ENCODE measurements at places on chromosomes 4 and X.
A peak's percentile ranks its signal among the peaks of the same experiment; 100 is the strongest.

DNA sequence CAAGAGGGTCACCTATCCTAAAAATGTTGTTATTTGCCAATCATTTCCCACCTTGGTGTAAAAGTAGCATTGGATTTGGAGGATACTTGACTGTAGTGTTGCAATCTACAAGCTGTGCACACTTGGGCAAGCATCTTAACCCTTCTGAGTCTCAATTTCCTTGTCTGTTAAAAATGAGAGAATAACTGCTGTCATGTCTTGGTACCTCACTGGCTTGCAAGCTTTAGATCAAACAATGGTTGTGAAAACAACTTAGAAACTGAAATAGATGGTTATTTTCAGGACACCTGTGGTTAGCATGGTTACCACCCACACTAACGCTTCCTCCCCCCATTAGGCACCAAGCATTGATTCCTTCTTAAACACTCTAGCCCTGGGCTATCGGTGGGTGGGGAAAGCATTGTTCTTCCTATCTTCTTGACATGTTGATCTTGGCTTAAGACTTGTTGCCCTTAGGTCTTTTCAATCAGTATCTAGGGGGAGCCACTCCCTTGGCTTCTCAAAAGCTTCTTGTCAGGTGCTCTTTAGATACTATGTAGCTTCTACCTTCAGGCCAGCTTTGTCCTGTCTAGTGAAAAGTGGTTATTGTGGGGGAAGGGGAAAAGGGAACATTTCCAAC is 10.6 kb upstream of the AMOT start:
- DNase-seq: no peak

DNA sequence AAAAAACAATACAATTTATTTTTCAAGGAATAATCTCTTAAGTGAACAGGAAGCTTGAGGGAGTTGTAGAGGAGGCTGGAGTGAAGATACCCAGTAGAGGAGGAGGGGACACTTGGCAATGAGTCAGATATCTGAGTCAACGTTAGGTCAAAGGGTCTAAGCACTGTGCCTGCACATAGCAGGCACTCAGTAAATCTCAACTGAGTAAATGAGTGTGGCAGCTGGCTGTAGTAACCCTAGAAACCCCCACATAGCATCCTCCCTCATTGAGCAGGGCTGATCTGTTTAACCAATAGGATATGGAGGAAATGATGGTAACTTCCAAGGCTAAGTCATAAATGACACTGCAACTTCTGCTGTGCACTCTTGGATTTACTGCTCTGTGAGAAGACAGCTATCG is 186.0 kb upstream of the FAM241A start:
- peak; percentile 26 for DNase-seq

DNA sequence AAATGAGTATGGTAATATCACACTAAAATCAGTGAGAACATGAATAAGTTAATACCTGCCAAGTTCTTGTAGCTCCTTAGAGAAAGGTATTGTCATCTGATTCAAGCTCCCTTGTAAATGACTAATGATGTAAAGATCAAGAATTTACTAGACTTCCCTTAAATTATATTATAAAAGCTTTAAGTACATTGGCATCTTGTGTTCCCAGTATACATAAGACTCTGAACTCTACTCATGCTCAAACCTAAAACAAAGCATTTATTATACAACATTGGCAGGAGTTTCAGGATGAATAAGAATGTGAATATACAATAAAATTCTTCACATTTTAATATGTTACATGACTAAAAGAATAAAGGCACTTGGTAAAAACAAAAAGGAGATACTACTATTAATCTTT is 126.8 kb upstream of the UNC5C start:
- DNase-seq: no peak

DNA sequence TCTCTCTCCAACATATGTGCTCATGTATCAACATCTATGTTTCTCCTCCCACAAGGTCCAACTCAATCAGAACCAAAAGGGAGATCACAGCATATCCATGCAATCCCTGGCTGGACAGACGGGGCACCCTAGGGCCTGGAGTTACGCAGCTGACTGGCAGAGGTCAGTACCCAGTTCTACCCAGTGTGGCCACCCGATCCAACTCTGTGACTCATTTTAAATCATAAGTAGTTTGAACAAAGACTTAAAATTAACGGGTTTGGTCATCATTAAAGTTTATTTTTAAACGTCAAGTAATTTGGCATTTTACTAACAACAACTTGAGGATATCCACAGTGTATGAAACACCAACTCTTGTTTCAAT is 59.5 kb downstream of the APBB2 start:
- DNase-seq: no peak

GRCh38 chr4:28358606-28359005 is 1498.0 kb downstream of the STIM2 start:
- DNase-seq: no peak

DNA sequence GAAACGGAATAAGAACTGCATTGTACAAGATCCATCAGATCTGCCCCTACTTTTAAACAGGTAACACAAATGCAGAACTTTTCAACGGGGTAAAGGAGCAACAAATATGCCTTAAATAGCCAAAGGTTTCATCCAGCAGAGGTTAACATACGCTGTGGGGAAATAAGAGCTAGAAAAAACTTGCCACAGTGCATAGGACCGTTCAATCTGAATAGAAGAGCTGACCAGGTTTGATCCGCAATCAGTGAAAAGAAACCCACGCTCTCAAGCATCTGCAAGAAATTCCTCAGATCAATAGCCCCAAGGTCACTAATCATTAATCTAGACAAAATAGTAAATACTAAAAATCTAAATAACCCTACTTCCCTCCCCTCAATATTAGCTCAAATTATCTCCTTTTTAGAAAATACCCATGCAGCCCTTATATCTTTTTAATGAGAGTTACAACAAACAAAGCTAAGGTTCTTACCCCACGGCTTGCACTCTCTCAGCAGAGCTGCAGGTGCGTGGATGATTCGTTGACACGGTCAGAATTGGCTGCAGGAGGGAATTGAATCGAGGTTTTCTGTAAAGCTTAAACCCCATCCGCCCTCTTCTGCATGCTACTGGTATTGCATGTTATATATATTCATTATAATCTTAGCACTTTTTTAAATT is at the start of gene TLR10:
TSS of gene TLR10 (minus strand) at position 539 of the 657 bp plus-strand sequence. CDS start 7,400 bp downstream, outside the sequence.
- DNase-seq: peak; percentile 46

DNA sequence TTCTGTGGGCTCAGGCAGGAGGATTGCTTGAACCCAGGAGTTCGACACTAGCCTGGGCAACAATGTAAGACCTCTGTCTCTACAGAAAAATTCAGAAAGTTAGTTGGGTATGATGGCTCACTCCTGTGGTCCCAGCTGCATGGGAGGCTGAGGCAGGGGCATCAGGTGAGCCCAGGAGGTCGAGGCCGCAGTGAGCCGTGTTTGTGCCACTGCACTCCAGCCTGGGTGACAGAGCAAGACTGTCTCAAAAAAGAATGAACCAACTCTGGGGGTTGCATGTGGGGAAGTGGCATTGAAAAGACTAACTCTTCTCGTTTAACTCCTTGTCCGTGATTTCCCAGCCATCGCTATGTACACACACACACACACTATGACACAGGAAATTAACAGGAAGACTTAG is 26.9 kb downstream of the ENOPH1 start:
- DNase-seq: no peak

GRCh38 chr4:133146574-133147241 is 2.4 kb upstream of the PCDH10 start:
- peak; percentile 38 for DNase-seq

DNA sequence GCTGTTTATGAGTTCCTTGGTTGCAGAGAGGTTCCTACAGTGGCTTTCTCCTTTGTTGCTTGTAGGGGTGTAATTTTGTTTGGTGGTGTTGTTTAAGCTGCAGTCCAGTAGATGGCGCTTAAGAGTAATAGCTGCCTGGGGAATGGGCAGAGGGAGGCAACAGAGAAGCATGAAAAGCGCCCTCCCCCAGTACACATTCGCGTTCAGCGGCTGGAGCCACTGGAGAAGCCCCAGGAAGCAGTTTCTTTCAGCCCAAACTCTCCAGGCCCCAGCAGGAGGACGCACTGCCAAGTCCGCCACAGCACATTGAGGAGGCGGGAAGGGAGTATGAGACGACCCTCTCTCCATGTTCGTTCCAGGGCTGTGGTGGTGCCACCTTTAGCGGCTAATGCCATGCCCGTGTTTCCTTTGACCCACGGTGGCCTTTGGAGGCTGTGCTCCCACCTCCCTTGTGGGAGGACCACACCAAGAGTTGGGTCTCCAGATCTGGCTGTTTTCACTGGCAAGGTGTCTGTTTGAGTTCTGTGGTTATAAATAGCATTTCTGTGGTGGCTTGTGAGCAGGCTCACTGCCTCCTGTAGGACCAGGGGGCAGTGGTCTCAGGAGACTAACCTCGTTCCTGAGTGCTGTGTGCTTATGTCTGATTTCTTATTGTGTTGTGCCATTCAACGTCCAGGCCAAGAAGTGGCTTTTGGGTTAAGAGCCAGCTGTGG is 252.3 kb downstream of the ARHGAP10 start:
- DNase-seq: peak; percentile 66

- no peak for DNase-seq
These were observed 91.5 kb downstream of the UPRT start for GRCh38 chrX:75365243-75365975.

DNA sequence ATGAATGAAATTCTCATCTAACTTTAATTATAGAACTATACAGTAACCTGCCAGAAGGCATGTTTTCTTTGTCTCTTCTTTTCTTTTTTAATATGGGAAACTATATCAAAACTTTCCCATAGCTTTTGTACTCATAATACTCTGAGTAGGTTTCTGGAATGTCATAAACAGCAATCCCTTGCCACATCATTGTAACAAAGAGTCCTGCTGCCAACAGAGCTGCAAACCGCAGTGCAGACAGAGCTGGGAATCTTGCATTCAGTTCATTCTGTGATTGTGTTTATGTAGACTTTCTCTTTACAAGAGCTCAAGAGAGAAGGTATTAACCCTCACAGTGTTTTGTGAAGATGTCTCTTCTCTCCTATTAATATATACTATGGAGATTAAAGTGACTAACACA is 304.4 kb upstream of the SLIT2 start:
- DNase-seq: peak; percentile 42

- no peak for DNase-seq
These were observed 198.0 kb upstream of the MAMLD1 start for GRCh38 chrX:150164971-150165600.

GRCh38 chr4:113433536-113434246 is 327.8 kb downstream of the CAMK2D start:
- DNase-seq: no peak

GRCh38 chrX:52262195-52262546 is 77.5 kb downstream of the MAGED4 start:
- no peak for DNase-seq

DNA sequence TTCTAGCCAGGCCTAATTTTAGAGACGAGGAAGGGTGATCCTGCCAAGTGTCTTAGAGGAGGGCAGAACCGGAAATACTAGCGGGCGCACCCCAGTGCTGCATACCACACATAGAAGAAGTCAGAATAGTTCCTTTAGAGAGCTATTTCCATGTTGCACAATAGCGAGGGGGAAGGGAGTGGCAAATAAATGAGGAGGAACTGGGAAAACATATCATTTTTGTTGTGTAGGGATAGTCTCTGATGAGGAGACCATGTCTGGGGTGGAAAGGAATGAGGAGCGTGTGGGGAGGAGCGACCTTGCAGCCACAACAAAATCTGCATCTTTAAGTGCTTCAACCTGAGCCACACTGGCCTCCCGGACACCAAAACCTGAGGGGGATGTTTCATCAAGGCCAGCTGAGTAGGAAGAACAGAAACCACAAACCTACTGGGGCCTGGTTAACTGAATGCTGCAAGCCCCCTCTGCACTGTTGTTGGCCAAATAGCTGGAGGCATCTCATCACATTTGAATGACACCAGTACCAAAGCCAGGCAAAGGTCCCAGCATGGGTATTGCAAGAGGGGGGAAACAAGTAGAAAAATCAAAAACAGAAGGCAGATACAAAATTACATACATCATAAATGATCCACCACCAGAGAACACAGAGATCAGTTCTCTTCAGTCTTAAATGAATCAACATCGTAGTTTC is 26.7 kb upstream of the C1QTNF7 start:
- peak; percentile 63 for DNase-seq

DNA sequence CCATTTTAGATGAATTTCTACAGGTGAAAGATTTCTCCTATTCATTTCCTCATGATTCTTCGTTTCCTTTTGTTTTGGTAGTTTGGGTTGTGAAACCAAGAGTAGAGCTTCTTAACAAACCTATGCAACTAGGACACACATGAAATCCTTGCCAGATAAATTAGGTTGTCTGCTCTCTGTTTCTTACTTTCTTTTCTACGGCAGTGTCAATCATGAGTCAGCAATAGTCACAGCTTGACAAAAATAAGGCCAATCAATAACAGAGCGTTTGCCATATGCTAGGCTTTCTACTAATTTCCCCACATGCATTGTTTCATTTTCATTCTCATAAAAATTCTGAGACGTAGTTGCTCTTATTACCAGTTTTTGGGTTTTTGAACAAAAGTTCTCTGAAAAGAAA is 20.3 kb downstream of the CLRN2 start:
- no peak for DNase-seq

Data from H4 (cell line).